NCI-H2171 (cell line): ENCODE measurements at places on chromosomes 6 and 20.

DNA sequence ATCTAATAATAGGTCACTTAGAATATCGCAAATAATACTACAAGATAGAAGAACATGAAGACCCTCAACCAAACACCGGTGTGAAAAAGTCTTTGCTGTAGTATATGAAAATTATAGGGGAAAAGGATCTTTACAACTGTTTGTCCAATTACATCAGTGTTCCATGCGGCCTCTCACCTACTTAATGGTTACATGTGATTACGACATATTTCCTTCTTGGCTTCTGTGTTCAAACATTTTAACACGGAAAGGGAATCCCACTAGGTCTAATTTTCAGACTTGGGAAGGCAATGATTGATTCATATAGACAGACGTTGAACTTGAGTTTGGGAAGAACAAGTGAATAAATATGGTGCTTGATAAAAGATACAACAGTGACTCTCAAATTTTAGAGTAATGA lies 273.4 kb downstream of the KIF16B start:
- no peak for DNase-seq

DNA sequence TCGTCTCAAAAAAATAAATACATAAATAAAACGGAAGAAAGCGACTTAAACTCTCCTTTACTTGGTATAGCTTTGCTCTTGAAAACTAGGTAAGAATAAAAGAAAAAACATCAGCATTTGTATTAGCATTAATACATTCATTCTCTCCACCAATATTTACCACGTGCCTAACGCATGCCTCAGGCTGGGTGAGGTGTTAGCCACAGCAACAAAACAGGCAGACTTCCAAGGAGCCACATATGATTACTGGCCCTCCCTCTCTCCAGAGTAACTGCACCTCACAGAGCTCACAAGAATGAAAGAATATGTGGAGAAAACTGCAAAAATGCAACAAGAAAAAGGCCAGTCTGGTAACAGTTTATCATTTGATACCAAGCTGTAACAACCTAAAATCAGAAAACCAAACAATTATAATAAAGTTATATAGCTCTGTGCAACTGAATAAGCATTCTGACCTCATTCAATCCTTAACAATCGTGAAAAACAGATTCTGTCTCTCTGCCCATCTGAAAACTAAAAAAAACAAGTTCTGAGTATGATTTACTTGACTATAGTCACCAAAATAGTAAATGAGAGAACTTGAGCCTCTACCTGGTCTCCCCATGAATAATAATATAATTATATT lies 5.2 kb downstream of the NAPB start:
- DNase-seq: no peak

GRCh38 chr6:10837995-10838793 lies at the start of gene MAK:
MAK (minus strand) TSS chr6:10838539; CDS start chr6:10830648, 7,891 bp downstream.
- DNase-seq: peak; percentile 80

GRCh38 chr6:96821034-96821433 lies 16.2 kb downstream of the GPR63 start:
- no peak for DNase-seq

GRCh38 chr20:19473922-19474286 lies 261.5 kb downstream of the SLC24A3 start:
- no peak for DNase-seq
